ENCODE measurements at places on chromosomes 11 and 22.

DNA sequence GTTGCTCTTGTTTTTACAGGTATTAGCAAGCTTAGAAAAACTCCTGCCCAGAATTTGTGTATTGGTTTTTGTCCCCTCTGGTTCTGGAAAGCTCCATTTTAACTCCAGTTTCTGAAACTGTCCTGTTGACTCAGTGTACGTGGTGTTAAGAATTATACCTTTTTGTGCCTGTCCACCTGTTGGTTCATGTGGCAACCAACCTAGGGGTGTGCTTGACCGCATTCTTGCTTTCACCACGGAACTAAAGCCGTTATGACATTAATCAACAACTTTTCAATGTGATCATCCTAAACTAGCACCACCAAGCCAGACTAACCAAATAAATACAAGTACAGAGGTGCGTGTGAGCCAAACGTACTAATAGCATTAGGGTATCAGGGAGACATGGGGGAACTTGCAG is 56.0 kb upstream of the PTH start:
- DNase-seq, result no peak

GRCh38 chr22:29105468-29105867 is 32.6 kb downstream of the KREMEN1 start:
- DNase-seq, result no peak

- no peak for DNase-seq
Observed at GRCh38 chr11:92978271-92979111, 9.0 kb downstream of the MTNR1B start.

DNA sequence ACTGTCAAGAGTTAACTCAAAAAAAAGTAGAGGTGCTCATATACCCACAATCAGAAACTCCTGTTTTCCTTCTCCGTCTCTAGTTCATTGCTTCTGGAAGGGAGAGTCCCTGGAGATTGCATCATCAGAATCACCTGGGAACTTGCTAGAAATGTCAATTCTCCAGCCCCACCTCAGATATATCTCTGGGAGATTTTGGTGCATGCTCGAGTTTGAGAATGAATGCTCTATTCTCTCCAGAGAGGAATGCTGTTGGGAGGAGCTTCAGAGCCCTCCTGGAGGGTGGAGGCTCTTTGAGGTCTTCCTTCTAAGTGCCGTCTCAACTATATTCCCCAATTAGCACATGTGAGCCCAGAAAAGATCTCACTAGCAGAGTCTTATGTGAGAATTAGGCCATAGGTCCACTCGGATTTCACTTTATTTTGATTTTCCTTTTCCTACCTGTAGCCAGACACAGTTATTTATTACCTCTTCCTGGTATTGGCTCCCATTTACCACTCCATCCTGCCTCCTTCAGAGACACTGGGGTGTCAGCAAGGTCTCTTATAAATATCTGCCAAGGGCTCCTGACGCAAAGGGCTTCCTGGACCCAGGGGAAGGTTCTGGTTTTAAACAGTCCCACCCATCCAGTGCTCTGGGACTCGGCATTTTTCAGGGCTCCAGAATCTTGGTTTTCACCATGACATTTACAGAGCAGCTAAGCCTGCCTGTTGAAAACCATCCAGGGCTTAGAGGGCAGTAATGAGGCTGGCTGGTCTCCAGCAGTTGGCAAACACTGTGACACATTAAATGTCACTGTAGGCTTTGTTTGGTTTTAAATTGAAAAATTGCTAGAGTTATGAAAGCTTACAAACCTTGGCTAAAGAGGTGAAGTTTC is 136.2 kb downstream of the CD44 start:
- no peak for DNase-seq

GRCh38 chr11:12624595-12624994 is 49.6 kb upstream of the TEAD1 start:
- DNase-seq, result no peak

DNA sequence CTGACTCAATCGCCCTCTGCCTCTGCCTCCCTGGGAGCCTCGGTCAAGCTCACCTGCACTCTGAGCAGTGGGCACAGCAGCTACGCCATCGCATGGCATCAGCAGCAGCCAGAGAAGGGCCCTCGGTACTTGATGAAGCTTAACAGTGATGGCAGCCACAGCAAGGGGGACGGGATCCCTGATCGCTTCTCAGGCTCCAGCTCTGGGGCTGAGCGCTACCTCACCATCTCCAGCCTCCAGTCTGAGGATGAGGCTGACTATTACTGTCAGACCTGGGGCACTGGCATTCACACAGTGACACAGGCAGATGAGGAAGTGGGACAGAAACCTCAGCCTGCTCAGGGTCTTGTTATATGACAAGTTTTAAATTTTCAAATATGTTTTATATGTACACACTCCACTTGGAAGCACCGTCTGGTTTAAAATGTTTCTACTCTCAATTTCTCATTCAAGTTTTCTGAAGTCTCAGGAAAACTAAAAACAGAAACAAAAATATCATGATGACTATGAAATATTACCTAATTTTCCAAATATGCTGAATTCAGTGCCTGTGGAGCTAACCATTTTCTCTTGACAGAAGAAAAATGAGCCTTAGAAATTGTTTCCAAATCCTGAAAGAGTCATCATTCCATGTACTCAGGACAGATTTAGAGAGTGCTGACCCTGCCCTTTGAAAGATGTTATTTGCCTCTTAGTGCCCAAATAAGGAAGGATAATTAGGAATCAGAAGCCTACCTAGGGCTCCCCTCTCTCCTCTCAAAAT is 48.8 kb upstream of the TOP3B start:
- DNase-seq, result no peak

DNA sequence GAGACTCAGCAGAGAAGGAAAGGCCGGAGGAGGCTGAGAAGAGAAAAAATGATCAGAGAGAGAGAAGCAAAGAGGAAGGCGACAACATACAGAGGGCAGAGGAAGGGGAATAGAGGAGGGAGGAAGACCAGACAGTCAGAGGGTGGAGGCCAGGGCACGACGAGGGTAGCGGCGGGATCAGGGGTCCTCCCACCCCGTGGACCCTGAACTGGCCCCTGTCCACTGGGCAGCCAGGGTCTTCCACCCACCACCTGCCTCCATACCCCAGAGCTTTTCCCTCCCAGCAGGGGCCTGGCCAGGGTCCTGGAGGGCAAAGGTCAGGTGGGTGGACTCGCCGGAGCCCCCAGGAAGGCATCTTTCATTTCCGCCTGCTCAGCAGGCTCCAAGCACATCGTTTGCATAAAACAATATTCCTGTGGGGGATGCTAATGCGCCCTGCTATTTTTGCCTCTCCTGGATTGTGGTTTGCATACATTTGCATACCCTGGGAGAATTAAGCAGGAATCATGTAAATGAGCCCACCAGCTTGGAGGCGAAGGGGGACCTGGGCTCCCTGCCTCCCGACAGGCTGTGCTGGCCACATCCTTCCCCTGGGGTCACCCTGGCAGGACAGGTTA is 394.1 kb downstream of the MN1 start:
- no peak for DNase-seq
